Nephron progenitor cell (in vitro differentiated cells): ENCODE measurements at places on chromosomes 7 and 10.
A peak's percentile ranks its signal among the peaks of the same experiment; 100 is the strongest.

DNA sequence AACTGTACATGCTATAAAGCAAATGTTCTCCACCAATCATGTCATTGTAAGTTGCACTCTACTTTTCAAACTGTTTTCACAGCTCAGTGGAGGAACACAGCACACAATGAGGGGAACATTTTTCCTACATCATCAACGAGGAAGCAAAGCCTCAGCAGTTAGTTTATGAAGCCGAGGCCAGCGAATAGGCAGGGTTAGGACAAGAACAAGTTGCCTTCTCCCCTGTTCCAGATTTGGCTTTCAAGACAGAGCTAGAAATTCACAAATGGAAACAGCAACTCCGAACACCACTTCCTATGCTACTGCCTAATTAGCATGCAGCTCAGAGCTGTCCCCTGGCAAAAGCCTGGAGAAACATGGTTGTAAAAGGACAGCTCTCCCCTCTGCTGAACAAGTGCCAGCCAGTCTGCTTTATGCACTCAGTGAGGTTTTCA, 19.8 kb downstream of the ITGB8 start:
- H3K27ac ChIP-seq, result peak overlapping the region; percentile 81
- H3K36me3 ChIP-seq, result peaks cover 28% of the 10 kb centered on the region
- H3K4me1 ChIP-seq, result peaks cover 44% of the 10 kb centered on the region
- DNase-seq, result no peak

- no peaks in the 10 kb centered on the region for H3K36me3 ChIP-seq
- peaks cover 9% of the 10 kb centered on the region for H3K4me1 ChIP-seq
- H3K27ac ChIP-seq, result no peak within 1 kb of the TSS
- H3K4me3 ChIP-seq, result peak within 1 kb of the TSS; percentile 82
- DNase-seq, result peak; percentile 76
- H3K27me3 ChIP-seq, result peaks cover 99% of the 10 kb centered on the region
These were observed at the start of gene SLC26A5 for GRCh38 chr7:103446049-103446520. TSS of gene SLC26A5 (minus strand) at chr7:103446207. CDS start at chr7:103421514, 24,693 bp downstream.

GRCh38 chr10:12839941-12840611, 161.4 kb downstream of the CCDC3 start:
- H3K4me1 ChIP-seq, result peaks cover 60% of the 10 kb centered on the region
- H3K4me3 ChIP-seq, result no peak overlapping the region
- no peak overlapping the region for H3K27ac ChIP-seq
- H3K27me3 ChIP-seq, result no peaks in the 10 kb centered on the region

GRCh38 chr7:712381-713138, 13.9 kb upstream of the DNAAF5 start:
- peak overlapping the region; percentile 36 for H3K4me3 ChIP-seq
- H3K4me1 ChIP-seq, result peaks cover 33% of the 10 kb centered on the region
- DNase-seq, result peak; percentile 38
- peaks cover 5% of the 10 kb centered on the region for H3K27me3 ChIP-seq
- no peak overlapping the region for H3K27ac ChIP-seq

DNA sequence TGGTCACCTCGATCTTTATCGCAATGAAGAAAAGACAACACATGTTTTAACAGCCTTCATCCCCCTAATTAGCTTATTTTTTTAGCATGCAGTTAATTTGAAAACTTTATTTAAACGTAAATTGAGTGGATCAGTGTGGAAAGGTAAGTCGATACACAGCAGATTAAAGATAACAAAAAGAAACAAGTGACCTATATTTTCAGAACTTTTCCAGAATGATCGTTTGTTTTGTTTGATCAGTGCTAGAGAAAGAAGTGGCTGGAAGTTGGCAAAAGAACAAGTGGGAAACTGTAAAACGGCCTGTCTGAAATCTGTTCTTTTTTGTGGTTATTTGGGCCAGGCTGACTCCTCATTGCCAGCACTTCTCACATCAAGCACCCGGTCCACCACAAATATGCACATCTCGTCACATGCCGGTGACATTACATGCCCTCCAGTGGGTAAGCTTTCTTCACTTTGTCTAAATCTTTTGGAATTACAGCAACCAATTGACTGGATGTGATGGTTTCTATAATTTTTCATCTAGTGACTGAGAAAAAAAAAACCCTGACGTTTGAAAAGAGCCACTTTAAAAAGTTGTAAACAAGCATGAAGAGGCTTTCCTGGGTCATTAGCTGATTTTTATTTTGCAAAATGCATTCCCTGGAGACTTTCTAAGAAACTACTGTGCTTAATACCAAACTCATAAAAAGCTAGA, 33.2 kb downstream of the C7orf33 start:
- no peaks in the 10 kb centered on the region for H3K36me3 ChIP-seq
- no peak overlapping the region for H3K27ac ChIP-seq
- H3K27me3 ChIP-seq, result peaks cover 5% of the 10 kb centered on the region
- DNase-seq, result no peak

DNA sequence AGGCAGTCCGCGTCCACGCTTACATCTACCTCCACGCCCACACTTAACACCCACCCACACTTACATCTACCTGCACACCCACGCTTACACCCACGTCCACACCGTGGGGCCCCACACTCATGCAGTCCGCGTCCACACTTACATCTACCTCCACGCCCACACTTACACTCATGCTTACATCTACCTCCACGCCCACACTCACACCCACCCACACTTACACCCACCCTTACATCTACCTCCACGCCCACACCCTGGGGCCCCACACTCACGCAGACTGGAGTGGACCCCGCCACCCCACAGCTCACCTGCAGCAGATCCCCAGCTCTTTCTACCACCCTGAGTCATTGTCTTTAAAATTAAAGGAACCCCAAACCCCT, 32.4 kb upstream of the PWWP2B start:
- no peak overlapping the region for H3K4me3 ChIP-seq
- no peak for DNase-seq
- no peak overlapping the region for H3K27ac ChIP-seq

DNA sequence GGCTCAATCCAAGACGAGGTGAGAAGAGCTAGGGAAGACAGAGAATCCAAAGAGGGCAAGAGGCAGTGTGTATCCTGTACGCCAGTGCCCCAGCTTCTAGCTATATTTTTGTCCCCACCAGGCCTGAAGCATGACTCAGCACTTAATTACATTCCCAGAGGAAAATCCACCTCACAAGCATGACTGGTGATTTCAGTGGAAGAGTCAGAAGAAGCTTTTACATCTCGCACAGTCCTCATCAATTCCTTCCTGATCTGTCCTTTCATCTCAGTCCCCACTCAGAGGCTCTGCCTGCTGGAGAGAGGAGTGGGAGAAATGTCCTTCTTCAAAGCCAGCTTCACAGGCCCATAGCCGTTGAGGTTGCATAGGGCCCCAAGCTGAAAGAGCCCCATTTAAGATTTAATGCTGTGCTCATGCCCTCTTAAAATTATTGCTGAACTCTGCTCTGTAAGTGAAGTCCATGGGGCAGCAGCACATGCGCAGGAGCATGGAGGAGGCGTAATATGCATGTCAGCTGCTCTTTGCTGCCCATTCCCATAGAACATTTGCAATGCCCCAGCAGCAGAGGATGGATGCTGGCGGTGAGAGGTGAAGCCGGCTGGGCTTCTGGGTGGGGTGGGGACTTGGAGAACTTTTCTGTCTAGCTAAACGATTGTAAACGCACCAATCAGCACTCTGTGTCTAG, 39.0 kb upstream of the AOAH start:
- H3K27ac ChIP-seq, result peak overlapping the region; percentile 53
- peaks cover 11% of the 10 kb centered on the region for H3K4me1 ChIP-seq
- H3K36me3 ChIP-seq, result no peaks in the 10 kb centered on the region
- H3K27me3 ChIP-seq, result peaks cover 5% of the 10 kb centered on the region

GRCh38 chr10:97651773-97652172, 11.3 kb downstream of the PI4K2A start:
- peaks cover 40% of the 10 kb centered on the region for H3K36me3 ChIP-seq
- H3K27ac ChIP-seq, result no peak overlapping the region
- H3K4me3 ChIP-seq, result no peak overlapping the region
- peaks cover 8% of the 10 kb centered on the region for H3K4me1 ChIP-seq

GRCh38 chr10:112816891-112817290, 133.2 kb upstream of the TCF7L2 start:
- no peak for DNase-seq
- H3K27me3 ChIP-seq, result no peaks in the 10 kb centered on the region
- no peaks in the 10 kb centered on the region for H3K36me3 ChIP-seq
- no peak overlapping the region for H3K4me3 ChIP-seq
- H3K4me1 ChIP-seq, result peaks cover 65% of the 10 kb centered on the region

GRCh38 chr10:116768786-116769185, 26.4 kb upstream of the HSPA12A start:
- peaks cover 37% of the 10 kb centered on the region for H3K4me1 ChIP-seq
- no peak overlapping the region for H3K27ac ChIP-seq
- no peak overlapping the region for H3K4me3 ChIP-seq
- H3K27me3 ChIP-seq, result peaks cover 15% of the 10 kb centered on the region

DNA sequence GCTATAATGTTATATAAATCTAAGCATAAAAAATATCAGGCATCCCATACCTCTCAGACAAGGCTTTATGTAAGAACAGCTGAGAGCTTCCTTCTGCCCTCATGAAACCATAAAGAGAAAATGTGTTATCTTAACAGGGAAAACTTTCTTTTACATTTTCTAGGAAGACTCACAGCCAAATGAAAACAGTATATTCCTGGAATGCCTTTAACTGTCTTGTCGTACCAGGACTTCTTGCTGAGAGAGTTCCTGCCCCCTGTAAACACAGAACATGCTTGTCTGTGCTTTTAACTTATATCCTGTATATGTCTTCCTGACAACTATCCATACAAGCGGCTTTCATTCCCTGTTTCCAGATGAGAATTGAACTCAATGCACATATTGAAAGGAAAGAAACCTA, 64.8 kb upstream of the AHR start:
- no peak overlapping the region for H3K4me3 ChIP-seq
- H3K36me3 ChIP-seq, result no peaks in the 10 kb centered on the region
- no peak overlapping the region for H3K27ac ChIP-seq
- no peaks in the 10 kb centered on the region for H3K4me1 ChIP-seq

DNA sequence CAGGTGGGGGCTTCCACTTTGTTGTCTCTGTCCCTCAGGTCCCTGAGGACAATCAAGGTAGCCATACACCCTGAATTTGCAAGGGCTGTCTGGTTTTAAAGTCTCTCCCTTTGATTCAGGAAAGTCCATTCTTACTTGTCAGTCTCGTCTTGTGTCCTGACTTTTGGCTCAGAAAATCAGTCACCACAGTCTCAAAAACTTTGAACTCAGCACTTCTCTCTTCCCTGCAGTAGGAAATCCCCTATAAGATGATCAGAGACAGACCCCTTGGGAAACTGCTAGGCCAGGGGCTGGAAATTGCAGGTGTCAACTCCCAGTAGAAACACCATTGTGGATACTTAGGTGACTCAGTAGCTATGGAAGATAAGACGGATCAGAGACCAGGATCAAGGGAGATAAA, 73.1 kb downstream of the CDC123 start:
- no peak for DNase-seq
- H3K36me3 ChIP-seq, result no peaks in the 10 kb centered on the region
- no peak overlapping the region for H3K27ac ChIP-seq

DNA sequence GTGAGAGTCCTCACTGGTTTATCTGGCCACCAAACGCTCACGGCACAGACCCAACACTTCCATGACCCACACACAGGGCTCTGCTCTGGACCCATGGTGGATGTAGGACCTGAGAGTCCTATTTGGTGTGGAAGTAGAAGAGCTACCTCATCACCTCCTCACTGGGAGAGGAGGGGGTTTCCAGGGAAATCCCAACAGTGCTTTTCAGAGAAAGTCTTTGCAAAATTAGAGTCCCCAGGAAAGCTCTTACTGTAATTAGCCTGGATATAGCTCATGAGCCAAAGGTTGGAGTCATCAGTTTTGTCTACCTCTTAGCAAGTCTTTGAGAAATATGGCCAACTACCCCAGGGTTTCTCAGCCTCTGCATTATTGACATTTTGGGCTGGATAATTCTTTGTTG, 34.7 kb upstream of the TARP start:
- H3K4me1 ChIP-seq, result peaks cover 9% of the 10 kb centered on the region
- no peak overlapping the region for H3K4me3 ChIP-seq
- no peak for DNase-seq
- H3K36me3 ChIP-seq, result no peaks in the 10 kb centered on the region
- H3K27ac ChIP-seq, result no peak overlapping the region

DNA sequence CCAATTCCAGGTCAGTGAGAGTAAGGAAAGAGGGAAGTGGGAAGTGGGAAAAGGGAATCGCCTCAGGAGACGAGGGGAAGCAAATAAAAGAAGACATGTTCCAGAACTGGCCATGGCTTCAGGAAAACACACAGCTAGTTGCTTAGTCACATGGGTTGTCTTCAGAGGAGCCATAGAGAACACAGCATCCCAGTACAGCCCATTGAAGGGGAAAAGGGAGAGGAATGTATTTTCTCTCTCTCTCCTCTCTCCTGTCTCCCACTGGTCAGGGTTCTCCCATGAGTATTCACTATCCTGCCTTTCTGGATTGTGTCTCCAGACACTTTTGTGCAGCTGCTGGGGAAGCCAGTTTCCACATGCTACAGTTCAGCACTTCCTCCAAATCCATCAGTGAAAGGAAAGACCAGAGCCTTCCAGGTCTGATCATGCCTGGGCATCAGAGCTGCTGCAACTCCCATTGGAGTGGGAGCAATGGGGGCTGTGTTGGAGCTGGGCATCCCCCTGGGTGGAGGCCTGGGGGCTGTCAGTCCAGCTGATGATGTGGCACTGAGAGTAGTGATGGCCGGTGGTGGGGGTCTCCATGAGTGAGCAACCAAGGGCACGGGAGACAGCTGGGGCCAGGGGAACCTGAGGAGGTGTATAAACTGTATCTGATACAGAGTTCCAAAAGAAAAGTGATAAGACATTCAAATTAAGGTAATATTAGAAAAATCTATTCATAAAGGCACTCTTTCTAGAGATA, 38.6 kb downstream of the MAP3K8 start:
- peak overlapping the region; percentile 31 for H3K27ac ChIP-seq
- no peaks in the 10 kb centered on the region for H3K36me3 ChIP-seq
- no peak for DNase-seq

- H3K4me1 ChIP-seq, result peaks cover 49% of the 10 kb centered on the region
- H3K27me3 ChIP-seq, result no peaks in the 10 kb centered on the region
- H3K36me3 ChIP-seq, result peaks cover 14% of the 10 kb centered on the region
- H3K27ac ChIP-seq, result peak overlapping the region; percentile 73
- no peak overlapping the region for H3K4me3 ChIP-seq
These were observed 906.2 kb downstream of the LRMDA start for GRCh38 chr10:76337641-76338040.

DNA sequence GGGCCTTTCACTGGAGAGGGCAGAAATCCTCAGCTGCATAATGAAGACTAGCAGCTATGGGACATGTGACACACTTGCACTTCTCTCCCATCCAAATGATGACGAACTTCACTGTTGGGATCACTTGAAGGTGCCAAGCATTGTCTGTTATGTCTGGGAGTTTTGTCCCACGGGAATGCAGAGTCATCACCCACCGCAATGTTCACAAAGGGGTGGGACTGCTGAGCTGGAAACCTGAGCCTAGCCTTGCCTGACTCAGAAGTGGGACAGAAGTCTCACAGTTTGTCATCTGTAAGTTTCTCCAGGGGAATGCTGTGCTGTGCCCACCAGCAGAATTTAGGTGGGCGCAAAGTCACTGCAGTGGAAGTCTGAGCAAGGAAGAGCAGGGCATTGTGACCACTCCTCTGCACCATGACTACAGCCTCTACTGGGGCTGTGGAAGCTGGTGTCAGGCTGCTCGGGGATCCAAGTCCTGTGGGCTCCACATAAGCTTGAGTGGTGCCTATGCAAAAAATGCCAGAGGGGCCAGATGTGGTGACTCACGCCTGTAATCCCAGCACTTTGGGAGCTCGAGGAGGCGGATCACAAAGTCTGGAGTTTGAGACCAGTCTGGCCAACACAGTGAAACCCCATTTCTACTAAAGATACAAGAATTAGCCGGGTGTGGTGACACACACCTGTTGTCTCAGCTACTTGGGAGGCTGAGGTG, 472.0 kb upstream of the CNTNAP2 start:
- H3K27me3 ChIP-seq, result no peaks in the 10 kb centered on the region
- no peak for DNase-seq
- H3K27ac ChIP-seq, result no peak overlapping the region
- H3K4me3 ChIP-seq, result no peak overlapping the region
